ENCODE measurements at places on chromosomes 12 and 14.

DNA sequence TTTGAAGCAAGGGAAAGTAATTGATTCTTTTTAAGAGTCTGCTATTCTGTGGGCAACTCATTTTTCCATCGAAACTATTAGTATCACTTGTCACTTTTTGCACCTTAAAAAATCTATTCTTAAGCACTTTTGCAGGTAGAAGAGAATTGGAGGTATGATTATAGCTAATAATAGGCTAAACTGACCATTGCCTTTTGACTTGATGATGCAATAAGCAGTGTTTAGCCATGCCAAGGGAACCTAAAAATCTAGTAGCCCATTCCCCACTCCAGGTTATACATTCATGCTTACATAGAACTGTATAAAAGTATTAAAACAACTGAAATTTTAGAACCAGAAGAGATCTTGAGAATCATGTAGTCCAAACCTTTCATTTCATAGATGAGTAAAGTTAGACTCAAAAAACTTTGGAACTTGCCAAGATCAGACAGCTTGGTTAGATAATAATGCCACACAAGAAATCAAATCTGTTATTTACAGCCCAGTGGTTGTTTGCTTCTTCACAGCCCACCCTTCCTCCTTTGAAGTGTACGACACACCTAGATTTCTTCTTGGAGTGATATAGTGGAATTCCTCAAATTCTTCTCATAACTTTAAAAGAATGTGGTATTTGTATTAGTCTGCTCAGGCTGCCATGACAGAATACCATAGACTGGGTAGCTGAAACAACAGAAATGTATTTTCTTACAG is 21.7 kb upstream of the GARIN2 start:
- DNase-seq, result no peak

DNA sequence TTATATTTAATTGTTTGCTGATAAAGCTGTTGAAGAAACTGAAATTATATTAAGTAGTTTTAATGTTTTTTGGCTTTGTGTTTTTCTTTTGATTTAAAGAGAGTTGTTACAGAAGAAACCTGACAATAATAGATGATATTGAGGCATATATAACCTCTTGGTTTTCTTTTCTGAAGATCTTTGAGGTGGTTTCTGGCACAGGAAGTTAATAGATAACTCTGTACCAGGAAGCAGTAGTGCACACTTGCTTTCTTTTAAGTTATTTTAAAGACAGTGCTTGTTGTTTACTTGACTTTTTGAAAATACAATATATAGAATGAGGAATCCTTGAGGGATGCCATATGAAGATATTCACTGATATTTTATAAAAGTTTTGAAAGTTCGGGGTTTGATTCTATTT is 209.0 kb upstream of the FBXO33 start:
- DNase-seq, result no peak

DNA sequence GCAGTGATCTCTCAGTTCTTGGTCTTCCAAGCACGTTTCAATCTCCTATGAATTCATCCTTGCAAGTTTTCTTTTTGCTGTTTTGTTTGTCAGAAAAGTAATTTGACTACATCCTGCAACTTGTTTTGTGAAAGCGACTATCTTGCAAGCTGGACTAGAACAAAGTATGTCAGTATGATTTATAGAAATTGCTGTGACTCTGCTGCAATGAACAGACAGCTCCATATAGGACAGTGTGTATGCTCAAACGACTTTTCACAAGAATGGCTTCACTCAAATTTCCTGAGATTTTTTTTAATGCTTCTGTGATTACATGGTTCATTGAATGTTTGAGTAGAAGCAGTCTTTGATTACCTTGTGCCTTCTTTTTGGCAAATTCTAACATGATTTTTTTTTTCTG is 123.5 kb upstream of the TRHDE start:
- DNase-seq, result no peak

GRCh38 chr14:57657487-57657886 is 163.8 kb upstream of the CCDC198 start:
- DNase-seq, result no peak

DNA sequence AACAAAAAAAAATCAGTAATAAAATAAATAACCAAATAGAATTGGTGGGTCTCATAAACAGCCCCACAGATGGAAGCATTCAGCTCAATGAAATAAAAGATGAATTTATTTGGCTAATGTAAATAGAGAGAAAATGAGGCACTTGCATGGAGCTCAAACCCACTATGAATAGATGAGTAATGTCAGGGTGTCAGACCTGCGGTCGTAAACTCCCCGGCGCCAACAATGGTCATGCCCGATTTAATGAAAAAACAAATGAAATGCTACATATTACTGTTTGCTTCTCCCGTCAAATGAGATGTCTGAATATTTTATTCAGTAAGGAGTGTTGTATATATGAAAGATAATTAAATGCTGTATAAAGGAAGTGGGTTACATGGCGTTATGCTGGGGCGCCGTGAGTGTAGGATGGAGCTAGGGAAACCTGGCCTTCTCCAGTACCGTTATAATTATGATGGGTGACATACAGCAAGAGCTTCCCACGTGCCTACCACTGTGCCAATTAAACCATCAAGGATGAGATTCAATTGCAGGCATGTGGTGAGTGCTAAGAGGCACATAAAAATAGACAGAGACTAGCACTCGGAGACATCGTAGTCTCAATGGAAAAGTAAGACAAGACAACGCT is 648.1 kb downstream of the BCL11B start:
- no peak for DNase-seq

DNA sequence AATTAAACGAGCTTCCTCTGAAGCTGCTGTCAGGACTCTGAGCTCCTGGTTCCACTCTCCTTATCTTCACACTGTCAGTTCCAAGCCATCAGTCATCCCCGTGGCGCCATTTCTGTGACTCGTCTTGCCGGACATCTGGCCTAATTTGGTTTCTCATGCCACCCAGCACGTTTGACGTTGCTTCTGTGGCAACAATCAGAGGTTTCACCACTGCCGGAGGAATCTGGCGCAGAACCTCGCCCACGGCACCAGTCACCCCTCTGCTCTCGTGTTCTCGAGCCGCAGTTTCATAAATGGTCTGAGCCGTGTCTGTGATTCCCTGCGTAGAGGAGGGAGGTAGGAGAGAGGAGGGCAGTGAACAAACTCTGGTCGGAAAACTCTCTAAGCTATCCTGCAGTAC is 29.7 kb downstream of the BDKRB1 start:
- DNase-seq, result no peak

- DNase-seq, result no peak
Measured at GRCh38 chr12:3529281-3529680, 38.3 kb downstream of the PRMT8 start.

DNA sequence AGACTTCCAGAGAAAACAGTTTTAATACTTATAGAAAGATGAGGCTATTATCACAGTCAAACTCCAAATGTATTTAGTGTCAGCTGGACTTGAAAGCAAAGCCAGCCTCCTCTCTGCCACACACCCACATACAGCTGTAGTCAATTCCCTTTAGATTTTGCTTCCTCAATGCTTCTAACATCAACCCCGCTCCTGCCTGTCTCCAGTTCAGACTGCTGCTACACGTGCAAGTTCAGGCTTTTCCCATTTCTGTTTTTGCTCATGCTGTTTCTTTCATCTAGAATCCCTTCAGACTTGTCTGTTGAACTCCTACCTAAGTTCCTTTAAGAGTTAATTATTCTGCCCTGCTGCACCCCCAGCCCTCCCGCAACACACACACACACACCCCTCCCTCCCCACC is 380.0 kb downstream of the KCNH5 start:
- DNase-seq, result no peak

DNA sequence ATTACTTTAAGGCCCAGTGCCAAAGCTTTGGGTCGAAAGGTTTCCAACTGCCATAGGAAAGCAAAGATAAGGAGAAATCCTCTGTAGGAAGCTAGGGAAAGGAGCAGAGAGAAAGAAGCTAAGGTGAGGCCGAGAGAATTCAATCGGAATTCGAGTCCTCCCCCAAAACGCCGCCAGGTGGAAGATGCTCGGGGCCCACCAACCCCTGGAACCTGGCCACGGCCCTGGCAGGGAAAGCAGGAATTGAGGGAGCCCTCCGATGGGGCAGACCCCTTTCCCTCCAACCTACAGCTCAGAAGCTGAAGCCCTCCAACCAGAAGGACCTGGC is 498 bp downstream of the GMFB start:
- no peak for DNase-seq
